Skin of body (tissue), 3 donors: ENCODE measurements at places on chromosomes 7 and 10.

- no peak for DNase-seq
Observed at GRCh38 chr7:13198727-13199126, 511.3 kb downstream of the ARL4A start.

GRCh38 chr10:27527666-27528295, 23.7 kb downstream of the RAB18 start:
- DNase-seq = peak; percentile 85

DNA sequence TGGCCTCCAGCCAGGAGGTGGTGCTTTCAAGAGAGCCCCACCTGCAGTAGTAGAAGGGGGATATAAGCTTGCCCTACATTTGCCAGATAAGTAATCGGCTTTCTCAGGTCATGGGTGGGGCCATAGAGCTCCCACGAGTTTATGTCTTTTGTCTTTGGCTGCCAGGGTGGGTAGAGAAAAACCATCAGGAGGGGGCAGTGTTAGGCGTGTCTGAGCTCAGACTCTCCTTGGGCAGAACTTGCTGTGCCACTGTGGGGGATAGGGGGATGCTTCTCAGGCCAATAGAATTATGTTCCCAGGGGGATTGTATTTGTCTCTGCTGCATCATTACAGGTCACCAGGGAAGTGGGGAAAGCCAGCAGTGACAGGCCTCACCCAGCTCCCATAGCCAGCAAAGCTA, 12.3 kb upstream of the MRPS33 start:
- DNase-seq = no peak

GRCh38 chr7:1854866-1855724, 185.0 kb downstream of the ELFN1 start:
- no peak for DNase-seq

- peak; percentile 65 for DNase-seq
Observed at GRCh38 chr7:17289074-17289645, 9.3 kb upstream of the AHR start.

- DNase-seq = no peak
Observed at GRCh38 chr10:71357792-71358265, 38.8 kb downstream of the SLC29A3 start.

- DNase-seq = no peak
Observed at GRCh38 chr7:55537458-55537990, 34.8 kb downstream of the VOPP1 start.

DNA sequence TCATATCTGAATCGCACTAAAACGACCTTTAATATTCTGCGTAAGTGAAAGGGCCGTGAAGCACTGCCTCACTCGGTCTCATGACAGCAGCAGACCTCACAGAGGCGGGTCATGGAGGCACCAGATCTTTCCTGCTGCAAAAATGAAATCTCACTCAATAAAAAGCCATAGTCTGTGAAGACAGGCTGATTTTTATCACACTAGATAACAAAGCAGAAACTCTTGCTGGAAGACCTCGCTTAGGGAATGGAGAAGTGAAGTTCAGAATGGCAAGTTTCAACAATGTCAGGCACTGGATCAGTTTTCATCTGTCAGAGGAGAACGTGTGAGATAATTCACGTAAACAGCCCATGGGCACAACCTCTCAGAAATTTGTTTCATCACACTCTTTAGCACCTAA, 8.0 kb downstream of the SEPHS1 start:
- peak; percentile 44 for DNase-seq
